ENCODE measurements at places on chromosomes 16 and 17. TPM values are rescaled to one million over a fixed set of nuclear protein-coding genes. Genes with fewer than 3 reads are reported as not detected.

The SUMO2 gene
- 109 TPM for total RNA-seq

DNA sequence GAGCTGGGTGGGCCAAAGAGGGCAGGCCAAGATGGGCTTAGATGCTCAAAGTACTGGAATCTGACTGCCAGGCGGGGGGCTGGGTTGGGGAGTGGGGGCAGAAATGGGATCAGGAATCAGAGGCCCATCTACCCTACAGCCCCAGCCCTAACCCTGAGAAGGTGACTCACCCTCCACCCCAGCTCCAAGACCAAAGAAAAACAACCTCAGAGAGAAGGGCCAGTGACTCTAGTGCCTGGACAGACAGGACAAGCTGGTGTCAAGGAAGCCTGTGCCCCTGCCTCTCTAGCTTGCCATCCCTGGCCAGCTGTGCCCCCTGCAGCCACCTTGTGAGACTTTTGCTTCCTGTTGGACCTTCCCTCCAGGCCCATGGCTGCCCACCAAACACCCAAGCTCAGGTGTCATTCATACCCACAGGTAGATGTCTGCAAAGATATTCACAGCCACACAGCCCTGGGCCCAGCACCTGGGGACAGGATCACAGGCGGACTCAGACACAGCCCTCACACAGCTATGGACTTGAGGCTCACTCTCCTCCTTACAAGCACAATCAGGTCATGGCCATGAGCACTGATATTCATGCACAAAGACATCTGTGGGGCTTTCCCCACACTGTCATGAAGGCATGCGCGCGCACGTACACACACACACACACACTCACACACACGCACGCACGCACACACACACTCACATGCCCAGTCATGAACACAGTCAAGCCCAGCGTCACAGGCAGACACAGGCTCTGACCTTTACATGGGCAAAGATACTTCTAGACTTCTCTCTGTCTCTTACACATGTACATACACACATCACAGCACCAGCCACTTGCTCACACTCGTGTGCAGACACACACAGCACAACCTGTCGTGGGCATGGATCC is 2.8 kb downstream of the WNT3 start:
- no peaks in the 10 kb centered on the region for H3K36me3 ChIP-seq
- H3K4me3 ChIP-seq, result no peak overlapping the region
- peaks cover 6% of the 10 kb centered on the region for H3K4me1 ChIP-seq
- H3K27me3 ChIP-seq, result peaks cover 47% of the 10 kb centered on the region
- DNase-seq, result no peak

DNA sequence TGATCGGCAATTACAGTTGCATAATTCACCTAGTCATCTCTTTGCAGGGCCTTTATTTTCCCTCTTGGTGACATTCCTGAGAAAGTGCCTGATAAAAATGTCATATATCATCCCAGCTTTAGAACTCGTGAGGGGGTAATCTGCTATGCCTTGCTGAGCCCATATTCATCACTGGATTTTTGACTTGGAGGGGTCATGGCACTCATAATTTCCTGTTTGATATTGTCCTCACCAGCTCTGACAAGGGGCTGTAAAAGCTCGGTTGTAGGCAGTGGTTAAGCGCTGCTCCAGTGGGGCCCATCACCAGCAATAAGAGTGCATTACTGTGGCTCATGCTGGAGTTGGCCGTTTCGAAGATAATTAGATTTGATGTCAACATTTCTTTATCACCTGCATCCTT is 227.3 kb downstream of the IRX3 start:
- no peak overlapping the region for H3K4me3 ChIP-seq
- no peaks in the 10 kb centered on the region for H3K27me3 ChIP-seq
- no peak for DNase-seq
- H3K36me3 ChIP-seq, result no peaks in the 10 kb centered on the region
- no peak overlapping the region for H3K27ac ChIP-seq

The PGS1 gene
- 52.5 TPM for total RNA-seq

The LRRC46 gene
- 0.46 TPM for total RNA-seq

DNA sequence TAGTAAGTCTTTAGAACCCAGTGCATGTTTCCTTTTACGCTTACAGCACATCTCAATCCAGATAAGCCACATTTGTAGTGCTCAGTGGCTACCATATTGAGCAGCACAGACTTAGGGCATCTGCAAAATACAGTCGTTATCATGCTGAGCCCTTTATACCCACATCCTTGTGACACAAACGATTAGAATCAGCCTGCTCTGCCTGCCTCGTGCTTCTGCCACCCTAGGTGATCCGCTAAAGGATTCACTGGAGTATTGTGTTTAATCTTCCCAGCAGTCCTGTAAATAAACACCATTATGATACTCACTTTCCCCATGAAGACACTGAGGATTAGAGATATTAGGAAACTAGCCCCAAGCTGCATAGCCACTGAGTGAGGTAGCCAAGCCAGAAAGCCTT is 51.3 kb upstream of the FA2H start:
- H3K36me3 ChIP-seq, result no peaks in the 10 kb centered on the region
- no peak overlapping the region for H3K27ac ChIP-seq
- H3K27me3 ChIP-seq, result no peaks in the 10 kb centered on the region
- H3K4me3 ChIP-seq, result no peak overlapping the region
- no peak for DNase-seq
- no peaks in the 10 kb centered on the region for H3K4me1 ChIP-seq

- H3K27me3 ChIP-seq, result no peaks in the 10 kb centered on the region
- DNase-seq, result peak; percentile 16
- H3K27ac ChIP-seq, result no peak within 1 kb of the TSS
- H3K4me3 ChIP-seq, result no peak within 1 kb of the TSS
- no peaks in the 10 kb centered on the region for H3K36me3 ChIP-seq
Observed at GRCh38 chr16:4556112-4556511, at the start of gene C16orf96. Gene C16orf96, plus strand, starts transcription at chr16:4556340. Its CDS starts 150 bp downstream, at chr16:4556490.

DNA sequence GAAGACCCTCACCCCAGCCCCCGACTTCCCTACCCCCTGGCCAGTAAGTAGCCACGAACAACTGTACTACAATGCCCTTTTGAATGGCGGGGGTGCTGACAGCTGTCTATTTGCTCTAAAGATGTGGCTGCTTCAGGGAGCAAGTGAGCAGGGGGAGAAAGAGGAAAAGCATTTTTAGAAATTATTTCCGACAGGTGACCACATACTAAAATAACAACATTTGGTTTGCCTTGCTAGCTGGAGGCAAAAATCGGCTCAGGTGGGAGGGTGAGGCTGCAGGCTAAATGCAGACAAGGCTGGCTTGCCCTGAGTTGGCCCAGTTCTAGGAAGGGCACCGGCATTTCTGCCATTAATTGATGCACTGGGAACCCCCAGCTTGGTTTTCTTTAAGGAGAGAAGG is 188.5 kb downstream of the XYLT1 start:
- H3K36me3 ChIP-seq, result no peaks in the 10 kb centered on the region
- H3K27ac ChIP-seq, result no peak overlapping the region
- no peak overlapping the region for H3K4me3 ChIP-seq
- H3K27me3 ChIP-seq, result no peaks in the 10 kb centered on the region
- peaks cover 3% of the 10 kb centered on the region for H3K4me1 ChIP-seq

All from cardiac muscle cell (in vitro differentiated cells and primary cell).